Skin of body (tissue), 3 donors: ENCODE measurements at places on chromosomes 6 and 20.

- DNase-seq, result no peak
Measured at GRCh38 chr20:53869466-53870258, 200.7 kb downstream of the BCAS1 start.

DNA sequence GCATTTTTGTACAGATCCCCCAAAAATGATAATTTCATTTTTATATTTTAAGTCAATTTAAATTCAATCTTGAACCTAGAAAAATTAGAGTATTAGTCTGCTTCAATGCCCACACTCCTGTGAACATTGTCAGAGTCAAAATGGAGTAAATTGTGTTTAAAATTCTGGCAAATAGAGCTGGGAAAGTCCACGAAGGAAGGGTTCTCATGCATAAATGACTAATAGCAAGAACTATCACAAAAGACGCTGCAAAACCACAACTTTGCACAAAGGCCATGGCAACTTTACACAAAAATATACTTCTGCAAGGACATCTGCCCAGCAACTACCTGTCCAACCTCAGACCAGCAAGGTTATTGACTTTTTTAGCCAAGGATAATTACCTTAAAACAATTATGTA is 203.2 kb upstream of the SMLR1 start:
- DNase-seq, result no peak

DNA sequence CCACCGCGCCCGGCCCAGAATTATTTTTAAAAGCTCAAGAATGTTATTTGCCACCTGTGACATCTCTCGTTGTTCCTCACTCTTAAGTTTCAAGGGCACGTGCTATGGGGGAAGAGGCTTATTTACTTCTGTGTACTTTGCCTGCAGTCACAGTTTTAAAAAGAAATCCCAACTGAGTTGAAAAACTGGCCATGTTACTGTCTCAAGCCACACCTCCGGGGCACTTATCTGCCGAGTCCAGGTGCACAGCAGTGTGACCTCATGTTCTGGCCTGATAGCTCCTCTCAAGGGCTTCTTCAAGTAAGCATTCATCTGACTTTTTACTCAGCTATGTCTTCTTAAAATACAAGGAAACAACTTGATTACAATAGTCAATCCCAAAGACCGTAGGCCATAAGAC is 34.5 kb downstream of the SHLD1 start:
- DNase-seq, result no peak

DNA sequence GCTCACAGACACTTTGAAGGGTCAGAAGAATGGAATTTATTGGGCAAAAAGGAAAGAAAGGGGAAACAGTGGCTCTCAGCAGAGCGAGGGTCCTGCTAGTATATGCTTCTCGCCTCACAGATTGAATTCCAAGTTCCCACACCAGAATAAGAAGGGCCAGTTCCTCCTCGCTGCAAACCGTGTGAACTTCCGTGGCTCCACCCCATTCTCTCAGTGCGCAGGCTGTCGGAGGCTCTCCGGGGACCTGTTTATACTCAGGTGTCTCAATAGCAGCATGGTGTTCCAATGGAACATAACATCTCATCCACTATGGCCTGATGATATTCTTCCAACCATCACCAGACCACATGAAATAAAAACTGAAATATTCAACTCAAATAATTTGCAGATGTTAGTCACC is 4.6 kb downstream of the SAMD3 start:
- DNase-seq, result no peak

- no peak for DNase-seq
Measured at GRCh38 chr6:57822896-57823358, 505.5 kb downstream of the PRIM2 start.
